ENCODE measurements at places on chromosomes 13 and 19.

GRCh38 chr13:29481603-29482002 lies 113.9 kb downstream of the SLC7A1 start:
- DNase-seq: no peak

DNA sequence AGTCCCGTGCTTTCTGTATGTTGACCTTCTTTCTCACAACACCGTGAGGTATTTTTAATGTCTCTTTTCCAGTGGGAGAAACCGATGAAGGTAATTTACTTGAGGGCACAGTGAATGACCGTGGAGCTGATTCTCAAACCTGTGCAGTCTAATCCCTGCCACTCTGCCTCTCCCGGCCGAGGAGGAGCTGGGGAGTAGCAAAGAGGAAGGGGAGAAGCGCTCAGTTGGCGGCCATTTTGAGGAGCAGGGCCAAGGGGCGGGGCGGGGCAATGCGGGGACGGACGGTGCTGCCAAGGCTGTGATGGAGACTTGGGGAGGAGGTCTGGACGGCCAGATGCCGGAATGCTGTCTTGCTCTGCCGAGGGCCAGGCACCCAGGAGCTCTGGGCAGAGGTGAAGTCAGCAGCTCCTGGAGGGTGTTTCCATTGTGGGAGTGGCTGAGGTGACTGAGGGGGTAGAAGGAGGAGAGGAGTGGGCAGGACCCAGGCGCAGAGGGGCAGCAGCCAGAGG lies 12.4 kb upstream of the RANBP3 start:
- no peak for DNase-seq

- DNase-seq: no peak
These were observed 167.4 kb upstream of the STARD13 start for GRCh38 chr13:33452873-33453517.

- no peak for DNase-seq
These were observed 1658.6 kb downstream of the OLFM4 start for GRCh38 chr13:54687173-54687572.

GRCh38 chr19:41951686-41952172 lies 7.4 kb downstream of the RABAC1 start:
- DNase-seq: peak; percentile 99

DNA sequence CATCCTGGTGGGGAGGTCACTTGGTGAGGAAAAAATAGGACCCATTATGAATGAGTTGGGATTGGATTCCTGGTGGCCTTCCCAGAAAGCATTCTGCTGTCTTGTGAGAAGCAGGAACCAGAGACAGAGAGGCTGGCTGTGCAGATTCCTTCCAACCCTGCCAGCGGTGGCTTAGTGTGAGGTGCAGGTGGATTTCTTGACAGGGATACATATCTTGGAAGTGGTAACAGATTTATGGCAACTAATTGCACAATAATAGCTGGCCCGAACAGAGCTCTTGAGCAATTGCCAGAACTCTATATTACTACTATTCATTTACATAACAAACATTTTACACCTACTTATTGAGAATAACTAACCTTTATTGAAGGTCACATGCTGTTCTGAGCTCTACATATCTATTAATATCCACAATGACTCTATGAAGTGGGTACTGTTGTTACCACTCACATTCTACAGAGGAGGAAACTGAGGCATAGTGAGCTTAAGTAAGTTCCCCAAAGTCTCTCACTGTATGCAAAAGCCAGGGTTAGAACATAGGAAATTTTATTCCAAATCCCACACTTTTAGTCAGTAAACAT lies 173.9 kb upstream of the SERP2 start:
- DNase-seq: no peak

- DNase-seq: peak; percentile 81
These were observed 82.5 kb downstream of the AKAP11 start for GRCh38 chr13:42354241-42355091.

GRCh38 chr19:52638601-52639000 lies 446 bp upstream of the ZNF83 start:
- DNase-seq: no peak

DNA sequence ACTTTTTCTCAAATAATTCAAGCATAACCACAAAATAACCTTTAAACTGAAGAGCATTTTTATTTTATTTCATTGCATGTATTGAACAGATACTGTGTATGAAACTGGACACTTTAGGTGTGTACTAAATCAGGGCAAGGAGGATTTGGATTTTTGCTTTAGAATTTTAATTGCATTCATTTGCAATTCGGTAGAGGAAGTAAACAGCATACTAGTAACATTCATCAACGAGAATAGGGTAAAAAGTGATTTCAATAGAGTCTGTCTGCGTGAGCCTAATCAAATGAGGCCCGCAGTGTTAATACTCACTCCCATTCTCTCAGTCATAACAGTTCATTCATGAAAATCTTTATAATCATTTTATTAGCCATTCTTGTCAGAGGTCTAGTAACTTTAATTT lies 200.2 kb downstream of the SPRY2 start:
- DNase-seq: no peak

- no peak for DNase-seq
These were observed 26.7 kb upstream of the CEBPA start for GRCh38 chr19:33329060-33329459.

DNA sequence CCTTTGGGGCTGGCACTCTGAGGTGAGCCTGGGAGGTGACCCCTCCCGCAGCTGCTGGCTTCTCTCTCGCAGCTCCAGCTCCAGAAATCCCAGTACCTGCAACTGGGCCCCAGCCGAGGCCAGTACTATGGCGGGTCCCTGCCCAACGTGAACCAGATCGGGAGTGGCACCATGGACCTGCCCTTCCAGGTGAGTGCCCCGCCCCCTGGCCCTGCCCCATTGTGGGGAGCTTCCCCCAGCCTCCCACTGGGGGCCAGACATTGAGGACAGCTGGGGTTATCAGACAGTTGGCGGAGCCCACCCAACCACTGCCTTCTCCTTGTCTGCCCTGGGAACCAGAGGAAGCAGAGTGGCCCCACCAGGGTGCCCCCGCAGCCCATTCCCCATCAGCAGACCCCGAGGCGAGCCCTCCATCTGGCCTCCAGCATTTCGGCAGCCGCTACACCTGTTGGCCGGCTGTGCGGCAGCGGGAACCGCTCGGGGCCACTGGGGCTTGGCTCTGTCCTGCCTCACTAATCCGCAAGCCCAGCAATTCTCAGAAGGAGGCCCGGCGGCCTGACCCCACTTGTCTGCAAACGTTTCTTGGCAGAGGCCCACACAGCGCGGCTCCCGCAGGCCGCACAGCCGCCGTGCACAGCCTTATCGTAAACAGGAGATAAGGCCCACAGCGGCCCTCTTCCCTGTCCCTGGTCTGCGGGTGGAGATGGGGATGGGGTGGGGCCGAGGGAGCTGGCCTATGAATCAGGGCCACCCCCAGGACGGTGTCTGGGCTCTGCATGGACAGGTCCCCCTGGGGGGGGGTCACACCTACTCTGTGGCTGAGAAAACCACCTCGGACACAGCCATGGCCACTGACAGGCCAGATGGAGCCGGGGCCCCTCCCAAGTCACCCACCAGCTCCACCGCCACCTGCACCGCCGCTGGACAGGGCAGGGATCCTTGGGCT lies 48.0 kb downstream of the COMP start:
- DNase-seq: no peak

DNA sequence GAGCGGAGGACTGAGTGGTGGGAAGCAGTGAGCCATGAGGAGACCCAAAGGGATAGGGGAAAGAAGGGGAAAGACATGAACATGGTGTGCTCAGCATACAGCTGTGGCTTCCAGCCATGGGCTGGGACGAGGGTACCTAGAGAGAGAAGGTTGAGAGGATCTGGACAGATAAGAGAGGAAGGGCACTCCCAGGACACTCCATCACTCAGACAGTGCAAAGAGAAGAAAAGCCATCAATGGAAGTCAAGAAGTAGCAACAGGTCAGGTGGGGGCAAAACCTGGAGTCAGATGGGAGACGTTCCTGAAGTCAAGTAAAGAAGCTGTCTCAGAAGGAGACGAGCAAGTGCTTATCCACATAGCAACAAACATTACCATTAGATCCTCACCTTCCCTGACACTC lies 40.2 kb upstream of the UBAC2 start:
- DNase-seq: no peak

DNA sequence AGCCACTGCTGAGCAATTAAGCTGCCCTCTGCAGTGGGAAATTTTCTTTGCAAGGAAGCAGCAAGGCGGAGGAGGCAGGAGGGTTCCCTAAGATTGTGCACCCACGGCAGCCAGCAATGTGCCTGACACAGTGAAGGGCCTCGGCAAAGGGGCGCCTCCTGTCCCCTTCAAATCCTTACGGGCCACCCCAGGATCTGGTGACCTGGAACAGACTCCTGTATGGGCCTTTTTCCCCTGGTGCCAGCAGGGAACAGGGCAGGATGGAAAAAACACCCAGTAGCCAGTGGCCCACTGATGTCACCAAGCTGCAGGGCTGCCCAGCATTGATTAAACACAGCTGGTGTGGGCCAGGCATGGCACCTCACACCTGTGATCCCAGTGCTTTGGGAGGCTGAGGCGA lies 86.7 kb downstream of the GNG7 start:
- no peak for DNase-seq

DNA sequence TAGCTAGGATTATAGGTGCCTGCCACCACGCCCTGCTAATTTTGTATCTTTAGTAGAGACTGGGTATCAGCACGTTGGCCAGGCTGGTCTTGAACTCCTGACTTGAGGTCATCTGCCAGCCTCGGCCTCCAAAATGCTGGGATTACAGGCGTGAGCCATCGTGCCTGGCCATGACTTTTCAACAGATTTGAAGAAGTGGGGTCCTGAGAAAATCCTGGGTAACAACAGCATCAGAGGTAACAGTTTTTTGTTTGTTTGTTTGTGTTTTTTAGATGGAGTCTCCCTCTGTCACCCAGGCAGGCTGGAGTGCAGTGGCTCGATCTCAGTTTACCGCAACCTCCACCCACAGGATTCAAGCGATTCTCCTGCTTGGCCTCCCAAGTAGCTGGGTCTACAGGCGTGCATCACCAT lies 3.7 kb downstream of the JUNB start:
- no peak for DNase-seq

DNA sequence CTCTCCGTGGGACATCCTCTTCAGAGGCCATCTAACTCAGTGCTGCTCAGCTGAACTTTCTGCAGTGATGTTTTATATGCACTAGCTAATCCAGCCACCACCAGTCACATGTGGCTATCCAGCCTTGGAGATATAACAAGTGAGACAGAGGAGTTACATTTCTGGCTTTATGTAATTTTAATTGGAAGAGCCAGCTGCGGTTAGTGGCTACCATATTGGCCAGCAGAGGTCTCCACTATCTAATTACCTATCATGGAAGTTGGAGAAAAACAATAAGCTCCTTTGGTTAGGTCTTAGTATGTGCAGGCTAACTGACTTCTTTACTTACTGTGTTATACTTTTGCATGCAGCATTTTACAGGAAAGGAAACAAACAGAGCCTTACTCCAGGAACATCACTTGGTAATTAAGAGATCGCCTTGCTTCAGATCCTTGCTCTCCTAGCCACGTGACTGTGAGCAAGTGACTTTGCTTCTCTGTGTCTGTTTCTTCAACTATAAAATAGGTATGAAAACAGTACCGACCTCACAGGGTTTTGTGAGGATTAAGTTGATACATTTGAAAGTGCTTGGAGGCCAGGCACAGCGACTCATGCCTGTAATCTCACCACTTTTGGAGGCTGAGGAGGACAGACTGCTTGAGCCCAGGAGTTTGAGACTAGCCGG lies 1.6 kb upstream of the KLK10 start:
- DNase-seq: no peak

DNA sequence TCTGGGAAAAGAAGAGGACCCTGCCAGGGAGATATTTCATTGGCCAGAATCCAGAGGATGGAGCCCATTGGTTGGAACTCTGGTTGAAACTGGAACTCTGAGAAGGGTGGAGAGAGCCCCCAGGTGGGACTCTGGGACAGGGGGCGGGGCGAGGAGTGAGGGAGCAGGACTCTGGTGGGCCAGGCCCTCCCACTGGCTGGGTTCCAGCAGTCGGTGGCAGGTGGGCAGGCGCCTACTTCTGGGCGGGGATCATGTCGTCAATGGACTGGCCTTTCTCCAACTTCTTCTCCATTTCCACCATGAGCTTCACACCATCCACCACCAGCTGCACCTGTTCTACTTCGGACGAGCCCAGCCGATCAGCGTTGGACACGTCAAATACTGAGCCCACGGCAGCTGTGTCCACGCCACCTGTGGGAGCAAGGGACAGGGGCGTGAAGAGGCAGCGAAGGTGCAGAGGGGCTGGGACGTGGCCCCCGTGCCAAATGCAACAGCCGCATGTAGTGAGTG lies 16.1 kb downstream of the CKM start:
- DNase-seq: no peak

DNA sequence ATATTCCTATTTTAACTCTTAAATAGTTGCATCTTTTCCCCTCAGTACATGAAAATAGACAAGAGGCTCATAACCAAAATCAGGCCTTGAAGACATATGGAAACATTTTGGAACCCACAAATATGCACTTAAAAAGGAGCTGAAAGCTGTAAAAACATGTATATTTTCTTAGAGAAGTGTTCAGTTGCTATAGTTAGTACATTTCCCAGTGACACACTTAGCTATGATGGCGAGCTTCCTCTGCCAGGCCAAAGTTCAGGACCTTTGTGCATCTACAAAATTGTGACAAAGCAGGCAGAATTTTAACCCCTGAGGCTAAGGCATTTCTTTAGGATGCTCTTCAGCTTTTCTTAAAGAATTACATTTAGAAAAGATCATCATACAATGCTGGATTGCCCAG lies 54.5 kb downstream of the RCBTB2 start:
- no peak for DNase-seq

DNA sequence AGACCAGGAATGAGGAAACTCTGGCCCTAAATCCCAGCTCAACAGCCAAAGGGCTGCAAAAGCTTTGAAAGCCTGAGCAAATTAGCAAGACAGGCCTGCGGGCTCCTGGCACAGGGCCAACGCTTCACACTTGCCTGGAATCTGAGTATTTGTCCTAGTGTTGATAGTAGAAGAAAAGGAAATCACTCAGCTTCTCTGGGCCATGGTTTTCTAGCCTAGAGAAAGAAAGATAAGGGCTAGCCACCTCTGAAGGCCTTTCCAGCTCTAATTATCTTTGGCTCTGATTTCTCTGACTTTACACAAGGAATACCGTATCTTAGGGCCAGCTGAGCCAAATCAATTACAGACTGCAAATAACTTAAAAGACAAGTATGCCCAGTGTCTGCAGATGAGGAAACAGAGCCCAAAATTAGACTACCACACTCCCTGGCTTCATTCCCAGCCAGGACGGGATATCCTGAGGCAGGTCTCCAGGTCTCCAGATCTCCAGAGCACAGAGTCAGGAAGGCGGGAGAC lies 69.6 kb downstream of the STK24 start:
- peak; percentile 48 for DNase-seq

DNA sequence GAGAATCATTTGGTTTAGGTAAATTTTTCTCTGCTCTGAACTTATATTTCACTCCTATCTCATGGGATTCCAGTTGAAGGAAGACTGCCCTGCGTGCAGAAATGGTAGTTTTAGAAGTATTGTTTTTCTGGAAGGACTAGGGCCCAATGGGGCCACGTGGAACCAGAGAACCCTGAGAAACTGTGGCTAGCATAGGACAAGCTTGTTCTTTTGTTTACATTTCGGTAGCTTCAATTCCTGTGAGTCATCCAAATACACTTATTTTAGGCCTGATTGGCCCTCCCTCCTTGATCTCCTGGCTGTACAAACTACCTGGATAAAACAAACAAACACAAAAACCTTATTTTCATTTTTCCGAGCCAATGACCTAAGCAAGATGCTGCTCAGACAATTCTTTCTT lies 124.0 kb downstream of the ITGBL1 start:
- DNase-seq: no peak

GRCh38 chr19:12782424-12783290 lies 7.3 kb upstream of the HOOK2 start:
- peak; percentile 96 for DNase-seq

GRCh38 chr19:40639638-40639982 lies 38.4 kb downstream of the LTBP4 start:
- no peak for DNase-seq

Measured in activated CD8-positive, alpha-beta memory T cell treated with anti-CD3 and anti-CD28 coated beads for 24 hours (primary cell).